SIG-M5 (cell line): ENCODE measurements at places on chromosomes 7 and 10.

DNA sequence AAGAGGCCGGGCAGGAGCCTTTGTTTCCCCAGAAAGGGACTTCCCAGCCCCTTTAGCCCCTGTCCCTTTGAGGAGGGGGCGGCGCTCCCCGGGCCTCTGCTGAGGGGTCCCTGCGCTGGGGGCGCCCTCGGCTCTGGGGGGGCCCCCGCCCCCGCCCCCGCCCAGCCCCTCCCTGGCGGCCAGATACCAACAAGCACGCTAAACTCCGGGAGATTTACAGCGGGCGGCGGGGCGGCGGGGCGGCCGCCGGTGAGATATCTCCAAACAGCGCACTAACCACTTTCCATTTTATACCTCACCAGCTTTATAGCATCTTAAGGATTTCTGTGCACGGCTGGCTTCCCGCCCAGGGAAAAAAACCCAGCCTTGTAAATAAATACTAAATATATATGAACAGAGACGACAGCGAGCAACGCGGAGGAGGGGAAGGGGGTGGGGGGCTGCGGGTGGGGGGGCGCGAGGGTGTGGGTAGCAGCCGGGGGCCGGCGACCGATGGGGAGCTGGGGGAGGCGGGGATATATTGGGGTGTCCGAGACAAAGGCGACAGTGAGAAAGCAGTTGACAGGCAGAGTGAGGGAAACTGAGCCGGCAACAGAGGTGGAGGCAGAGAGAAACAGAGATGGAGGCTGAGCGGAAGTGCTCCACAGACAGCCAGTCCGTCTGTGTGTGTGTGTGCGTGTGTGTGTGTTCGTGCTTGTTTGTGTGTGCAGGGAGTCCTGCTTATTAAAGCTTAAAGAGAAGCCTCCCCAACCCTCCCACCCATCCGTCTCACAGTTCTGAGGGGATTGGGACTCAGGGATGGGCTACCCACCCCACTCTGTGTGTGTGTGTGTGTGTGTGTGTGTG is 85.8 kb downstream of the HIF1AN start:
- DNase-seq, result no peak

- no peak for DNase-seq
Measured at GRCh38 chr7:132672200-132672990, 96.1 kb upstream of the PLXNA4 start.

GRCh38 chr10:94992811-94993210 is 54.4 kb downstream of the CYP2C9 start:
- no peak for DNase-seq

DNA sequence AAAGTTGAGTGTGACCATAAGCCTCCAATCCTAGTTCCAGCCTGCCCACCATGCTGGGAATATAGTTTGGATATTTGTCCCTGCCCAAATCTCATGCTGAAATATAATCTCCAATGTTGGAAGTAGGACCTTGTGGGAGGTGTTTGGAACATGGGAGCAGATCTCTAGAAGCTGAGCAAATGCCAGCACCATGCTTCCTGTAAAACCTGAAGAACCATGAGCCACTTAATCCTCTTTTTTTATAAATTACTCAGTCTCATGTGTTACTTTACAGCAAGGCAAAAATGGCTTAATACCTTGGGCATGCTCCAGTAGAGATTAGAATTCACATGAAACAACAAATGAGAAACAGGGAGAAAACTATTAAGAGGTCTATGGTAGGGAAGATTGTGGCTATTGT is 27.2 kb downstream of the STEAP1 start:
- no peak for DNase-seq

- no peak for DNase-seq
Measured at GRCh38 chr10:130750441-130750840, 561.1 kb downstream of the TCERG1L start.

GRCh38 chr10:105726149-105726548 is 1085.1 kb downstream of the SORCS3 start:
- DNase-seq, result no peak

- no peak for DNase-seq
Measured at GRCh38 chr7:159088016-159088865, 56.4 kb downstream of the VIPR2 start.

- DNase-seq, result no peak
Measured at GRCh38 chr7:127290116-127290655, 37.4 kb upstream of the GRM8 start.
